KG1 (cell line): ENCODE measurements at places on chromosomes 16 and 17.

DNA sequence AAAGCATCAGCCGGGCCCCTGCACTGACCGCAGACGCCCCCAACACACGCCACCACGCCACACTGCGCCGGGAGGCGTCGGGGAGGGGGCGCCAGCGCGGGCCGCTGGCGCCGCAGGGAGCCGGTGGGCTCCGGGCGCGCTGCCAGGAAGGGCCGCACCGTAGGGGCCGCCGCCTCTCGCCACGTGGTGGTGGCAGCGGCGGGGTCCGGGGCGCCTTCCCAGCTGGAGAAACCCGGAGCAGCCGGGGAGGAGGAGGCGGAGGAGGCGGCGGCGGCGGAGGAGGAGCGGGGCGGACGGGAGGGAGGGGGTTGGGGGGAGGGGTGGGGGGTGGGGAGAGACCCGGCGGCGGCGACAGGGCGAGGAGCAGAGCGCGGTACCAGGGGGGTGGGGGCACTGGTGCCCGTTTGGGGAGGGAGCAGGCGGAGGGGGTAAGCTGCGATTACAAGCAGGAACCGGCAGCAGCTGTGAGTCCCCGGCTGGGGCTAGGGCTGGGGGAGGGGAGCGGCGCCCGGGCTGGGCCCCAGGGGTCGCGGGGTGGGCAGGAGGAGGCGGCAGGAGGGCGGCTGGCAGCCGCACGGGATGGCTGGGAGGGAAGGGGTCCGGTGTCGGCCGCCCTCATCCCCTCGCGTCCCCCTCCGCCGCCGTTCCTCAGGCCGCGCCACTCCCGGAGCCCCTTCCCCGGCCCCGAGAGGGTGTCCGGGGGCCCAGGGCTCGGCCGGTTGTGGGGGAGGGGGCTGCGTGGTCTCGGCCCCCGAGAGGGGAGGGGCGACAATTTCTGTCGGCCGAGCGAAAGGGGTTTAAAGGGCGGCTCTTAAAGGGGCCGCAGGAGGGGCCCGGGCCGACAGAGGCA, at the start of gene TBKBP1:
TSS of gene TBKBP1 (plus strand) at position 431 of the 850 bp plus-strand sequence. CDS start 1,952 bp downstream, outside the sequence.
- peak; percentile 63 for DNase-seq

DNA sequence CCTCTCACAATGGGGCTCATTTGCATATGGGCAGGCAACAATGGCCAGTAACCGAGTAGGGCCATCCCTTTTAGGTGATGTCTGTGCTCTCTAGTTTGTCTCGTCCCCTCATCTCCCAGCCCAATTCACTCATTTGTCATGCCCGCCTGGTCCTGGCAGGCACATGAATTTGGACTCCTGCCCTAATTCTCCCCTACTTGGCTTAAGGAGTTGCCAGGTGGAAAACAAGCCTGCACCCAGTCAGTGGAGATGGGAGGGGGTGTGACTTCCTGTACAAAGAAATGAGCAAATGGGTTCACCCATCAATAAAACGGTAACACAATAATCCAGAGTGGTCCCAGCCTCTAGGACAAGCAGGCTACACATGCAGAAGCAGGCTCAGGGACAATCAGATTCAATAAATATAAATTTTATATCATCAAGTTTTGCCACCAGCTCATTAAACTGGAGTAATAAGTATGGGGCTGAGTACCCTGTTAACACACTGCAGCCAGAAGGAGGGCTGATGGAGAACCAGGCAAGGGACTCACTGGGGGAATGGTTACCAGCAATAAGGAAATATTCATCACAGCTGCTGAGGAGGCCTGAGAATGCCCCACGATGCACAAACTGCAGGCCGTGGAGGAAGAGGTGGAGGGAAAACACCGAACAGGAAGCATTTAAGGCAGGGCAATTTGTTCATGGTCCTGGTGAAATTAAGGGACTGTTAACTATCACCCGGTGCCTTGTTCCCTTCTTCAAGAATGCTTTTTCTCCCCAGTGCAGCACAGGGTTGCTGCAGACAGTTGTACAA, 84.4 kb upstream of the GPRC5B start:
- no peak for DNase-seq

DNA sequence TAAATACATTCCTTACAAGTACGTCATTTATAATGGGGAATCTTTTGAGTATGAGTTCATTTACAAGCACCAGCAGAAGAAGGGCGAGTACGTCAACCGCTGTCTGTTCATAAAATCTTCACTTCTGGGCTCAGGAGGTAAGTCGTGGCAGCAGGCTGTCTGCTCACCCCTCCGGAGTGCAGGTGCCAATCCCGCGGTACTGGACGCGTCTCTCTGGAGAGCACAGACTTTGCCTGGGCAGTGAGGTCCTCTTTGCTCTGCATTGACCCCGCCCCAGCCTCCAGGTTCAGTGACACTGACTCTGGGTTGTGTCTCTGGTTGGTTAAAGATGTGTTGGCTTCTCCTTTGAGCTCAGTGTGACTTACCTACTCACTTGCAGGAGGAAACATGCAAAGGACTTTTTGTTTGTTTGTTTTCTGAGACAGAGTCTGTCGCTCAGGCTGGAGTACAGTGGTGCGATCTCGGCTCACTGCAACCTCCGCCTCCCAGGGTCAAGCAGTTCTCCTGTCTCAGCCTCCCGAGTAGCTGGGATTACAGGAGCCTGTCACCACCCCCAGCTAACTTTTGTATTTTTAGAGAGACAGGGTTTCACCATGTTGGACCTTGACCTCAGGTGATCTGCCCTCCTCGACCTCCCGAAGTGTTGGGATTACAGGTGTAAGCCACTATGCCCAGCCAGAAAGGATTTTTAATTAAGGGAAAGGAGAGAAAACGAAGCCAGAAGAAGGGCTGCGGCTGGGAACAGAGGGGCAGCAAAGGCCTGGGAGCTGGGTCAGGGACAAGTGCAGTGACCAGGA, 31.2 kb downstream of the RNF213 start:
- DNase-seq, result no peak

DNA sequence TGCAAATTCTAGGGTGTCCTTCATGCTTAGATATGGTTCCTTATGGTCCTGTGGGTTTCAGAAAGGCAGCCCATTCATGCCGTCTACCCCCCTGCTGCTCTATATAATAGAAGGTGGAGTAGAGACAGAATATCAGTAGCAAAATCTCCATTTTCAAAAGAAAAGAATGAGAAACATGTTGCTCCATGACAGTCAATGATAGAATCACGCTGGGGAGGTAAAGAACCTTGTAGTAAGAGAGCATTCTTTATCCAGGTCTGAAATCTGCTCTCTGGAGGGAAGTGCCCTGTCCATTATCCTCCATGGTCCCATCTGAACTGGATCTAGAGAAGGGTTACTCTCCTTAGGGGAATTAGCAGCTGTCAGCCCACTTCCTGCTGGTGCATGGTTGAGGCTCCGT, 272.8 kb downstream of the WWOX start:
- DNase-seq, result no peak

GRCh38 chr17:8818047-8818446, 18.9 kb upstream of the MFSD6L start:
- DNase-seq, result no peak

- no peak for DNase-seq
Measured at GRCh38 chr16:65002265-65002664, 119.6 kb downstream of the CDH11 start.

- peak; percentile 27 for DNase-seq
Measured at GRCh38 chr17:45172541-45173286, 11.0 kb downstream of the HEXIM2 start.
